ENCODE measurements at places on chromosomes 6 and 20.

- DNase-seq, result no peak
These were observed 49.3 kb downstream of the GFRA4 start for GRCh38 chr20:3613821-3614440.

- no peak for DNase-seq
These were observed 38.3 kb downstream of the METTL24 start for GRCh38 chr6:110319843-110320242.

GRCh38 chr20:56798634-56799033 lies 169.5 kb downstream of the TFAP2C start:
- no peak for DNase-seq

GRCh38 chr6:153074761-153075160 lies 56.3 kb downstream of the RGS17 start:
- DNase-seq, result no peak

DNA sequence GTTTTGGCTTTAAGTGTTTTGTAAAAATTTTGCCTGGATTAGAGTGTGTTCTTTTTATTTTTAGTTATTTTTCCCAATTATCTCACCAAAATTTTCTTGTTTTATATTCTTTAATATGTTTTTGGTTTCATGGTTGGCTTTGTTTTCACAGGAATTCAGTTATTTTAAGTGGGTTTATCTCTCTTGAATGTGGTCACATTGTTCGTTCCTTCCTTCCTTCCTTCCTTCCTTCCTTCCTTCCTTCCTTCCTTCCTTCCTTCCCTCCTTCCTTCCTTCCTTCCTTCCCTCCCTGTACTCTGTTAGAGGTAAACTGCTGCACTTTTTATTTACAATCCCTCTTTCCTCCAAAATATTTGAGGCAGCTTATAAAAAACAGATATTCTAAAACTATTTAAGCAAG lies 672.9 kb upstream of the CITED2 start:
- DNase-seq, result no peak

- no peak for DNase-seq
These were observed 322.1 kb downstream of the TAF4 start for GRCh38 chr20:61743606-61744005.

DNA sequence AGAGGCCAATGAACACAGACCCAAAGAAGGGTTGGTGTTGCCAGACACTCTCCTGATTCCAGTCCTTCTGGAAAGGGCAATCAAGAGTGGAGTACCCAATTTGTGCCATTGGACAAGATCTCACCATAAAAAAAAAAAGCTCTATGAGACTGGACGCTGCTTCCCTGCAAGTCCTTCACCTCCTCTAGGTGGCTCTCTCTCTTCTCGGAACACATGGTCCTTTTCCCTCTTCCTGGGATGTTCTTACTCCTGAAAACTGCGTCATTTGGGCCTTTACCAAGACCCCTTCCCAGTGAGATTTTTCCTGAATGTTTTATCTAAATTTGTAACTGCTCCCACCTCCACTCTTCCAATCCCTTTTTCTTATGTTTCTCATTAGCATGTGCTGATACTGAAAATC lies 280.8 kb downstream of the FOXA2 start:
- DNase-seq, result no peak

DNA sequence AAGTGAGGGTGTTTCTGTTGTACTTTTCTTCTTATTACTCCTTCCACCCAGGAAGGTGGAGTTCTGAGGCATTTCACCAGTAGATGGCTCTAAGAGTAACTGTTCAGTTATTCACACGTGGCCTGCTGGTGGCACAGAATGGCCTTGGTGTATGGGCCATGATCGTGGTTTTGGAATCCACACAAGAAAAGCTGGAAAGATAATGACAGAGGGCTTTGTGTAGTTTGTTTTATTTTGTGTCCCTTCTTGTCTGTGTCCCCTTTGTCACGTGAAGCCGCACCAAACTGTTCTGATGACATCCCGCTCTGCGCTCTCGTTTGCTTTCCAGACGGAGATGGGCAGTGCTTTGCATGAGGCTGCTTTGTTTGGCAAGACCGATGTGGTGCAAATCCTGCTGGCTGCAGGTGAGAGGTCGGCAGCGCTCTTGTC lies 93.4 kb downstream of the ANKS1A start:
- no peak for DNase-seq

DNA sequence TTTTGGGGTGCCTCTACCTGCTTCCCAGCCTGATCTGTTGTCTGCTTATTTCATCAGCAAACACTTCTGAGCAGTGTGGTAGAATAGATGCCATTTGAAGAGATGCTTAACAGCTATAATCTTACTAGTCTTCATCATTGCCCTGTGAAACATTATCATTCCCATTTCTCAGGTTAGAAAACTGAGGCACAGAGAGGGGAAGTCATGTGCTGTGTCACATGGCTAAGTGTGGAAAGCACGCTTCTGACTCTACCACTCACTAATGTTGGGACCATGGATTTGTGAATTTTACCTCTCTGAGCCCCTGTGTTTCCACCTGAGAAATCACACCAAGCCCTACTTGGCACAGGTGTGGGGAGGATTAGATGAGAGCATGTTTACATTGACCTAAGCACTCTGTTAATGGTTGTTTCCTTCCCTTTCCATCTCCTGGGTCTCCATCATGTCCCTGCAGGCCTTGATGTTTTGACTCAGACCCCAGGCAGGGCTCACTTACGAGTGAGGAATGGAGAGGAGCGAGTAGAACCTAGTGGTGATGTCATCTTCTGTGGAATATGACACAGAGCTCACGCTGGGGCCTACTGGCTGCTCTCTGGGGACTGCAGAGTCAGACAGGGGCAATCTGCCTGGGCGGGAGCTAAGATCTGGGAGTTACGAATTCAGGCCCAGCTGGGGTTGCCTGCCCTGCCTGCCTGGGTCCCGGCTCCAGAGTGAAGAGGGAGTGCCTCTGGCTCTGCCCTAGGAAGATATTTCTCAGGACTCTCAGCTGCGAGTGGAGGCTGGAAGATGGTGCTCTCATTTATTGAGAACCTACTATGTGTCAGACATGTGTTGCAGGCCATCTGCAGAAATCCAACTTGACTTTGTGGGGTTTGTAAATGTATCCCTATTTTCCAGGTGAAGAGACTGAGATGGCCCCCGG lies 64.3 kb downstream of the CDH22 start:
- no peak for DNase-seq

DNA sequence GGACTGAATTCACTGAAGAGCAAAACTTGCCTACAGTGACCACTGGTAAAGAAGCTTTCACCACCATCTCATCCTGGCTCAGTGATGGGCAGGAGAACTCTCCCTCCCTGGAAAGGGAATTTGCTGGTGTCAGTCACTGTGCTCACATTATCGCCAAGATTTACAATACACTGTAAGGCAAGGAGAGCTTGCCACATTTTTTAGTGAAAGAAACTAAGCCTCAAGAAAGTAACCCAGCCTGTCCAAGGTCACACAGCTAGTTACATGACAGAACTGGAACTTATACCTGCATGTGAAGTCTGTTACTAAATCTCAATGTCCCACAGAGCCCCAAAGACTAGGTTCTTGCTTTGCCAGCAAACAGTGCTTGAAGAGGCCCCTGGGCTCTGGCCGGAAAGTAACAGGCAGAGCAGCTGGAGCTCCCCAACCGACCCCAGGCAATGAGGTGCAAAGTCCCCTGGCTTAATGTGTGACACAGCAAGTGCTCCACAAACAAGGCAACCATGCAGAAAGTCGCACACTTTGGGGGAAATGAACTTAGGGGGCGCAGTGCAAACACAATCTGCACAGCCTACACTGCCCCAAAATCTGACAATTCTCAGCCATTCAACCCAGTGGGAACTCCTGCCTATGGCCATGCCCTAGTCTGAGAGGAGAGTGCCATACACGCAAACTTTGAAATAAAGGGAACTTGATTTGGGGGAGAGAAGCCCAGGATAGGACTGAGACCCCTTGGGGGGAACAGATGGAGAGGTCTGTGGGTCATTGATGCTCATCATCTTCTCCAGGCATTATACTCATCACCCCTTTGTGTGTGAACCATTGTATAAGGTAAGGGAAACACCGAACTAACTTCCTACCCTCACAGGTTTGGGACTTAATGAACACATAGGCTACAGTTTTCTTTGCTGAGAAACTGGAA lies 1.9 kb downstream of the BCL2L1 start:
- no peak for DNase-seq

GRCh38 chr6:24126586-24127192 lies 674 bp downstream of the NRSN1 start:
- no peak for DNase-seq

GRCh38 chr6:30263734-30264133 lies 50.5 kb upstream of the TRIM26 start:
- no peak for DNase-seq

DNA sequence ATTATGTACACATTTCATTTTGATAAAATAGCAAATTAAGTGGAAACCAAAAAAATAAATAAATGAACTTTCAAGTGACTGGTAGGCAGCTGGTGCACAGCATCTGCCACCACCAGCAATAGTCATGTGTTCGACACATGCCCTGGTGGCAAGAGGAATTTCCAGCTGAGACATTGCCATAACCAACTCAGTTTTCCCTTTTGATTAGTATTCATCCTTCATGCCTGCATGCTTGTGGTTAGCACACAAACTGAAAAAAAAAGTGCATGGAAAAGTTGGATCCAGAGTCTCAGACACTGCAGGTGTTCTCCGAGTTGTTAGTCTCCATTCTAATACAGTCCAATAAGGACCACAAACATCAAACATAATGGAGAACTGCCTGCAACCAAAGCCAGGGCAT lies 156.0 kb upstream of the SOX4 start:
- DNase-seq, result no peak

DNA sequence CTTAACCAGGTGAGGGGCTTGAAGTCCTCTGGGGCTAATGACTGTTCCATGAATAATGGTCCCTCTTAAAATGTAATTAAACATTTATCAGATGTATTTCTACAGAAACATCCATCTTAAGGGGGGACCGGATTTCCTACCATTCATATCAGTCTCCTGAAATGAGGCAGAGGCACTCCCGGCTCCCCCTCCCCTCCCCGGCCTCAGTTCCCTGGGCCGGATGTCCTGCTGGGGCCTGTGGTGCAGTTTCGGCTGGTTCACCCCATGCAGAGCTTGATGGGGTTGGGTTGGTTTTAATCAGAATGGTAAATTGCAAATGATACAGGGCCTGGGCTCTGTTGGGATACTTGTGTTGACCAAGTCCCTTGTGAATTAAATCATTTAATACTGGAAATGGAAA lies 349.4 kb downstream of the PREX1 start:
- DNase-seq, result no peak

GRCh38 chr6:99402448-99402847 lies 8.5 kb upstream of the COQ3 start:
- no peak for DNase-seq

DNA sequence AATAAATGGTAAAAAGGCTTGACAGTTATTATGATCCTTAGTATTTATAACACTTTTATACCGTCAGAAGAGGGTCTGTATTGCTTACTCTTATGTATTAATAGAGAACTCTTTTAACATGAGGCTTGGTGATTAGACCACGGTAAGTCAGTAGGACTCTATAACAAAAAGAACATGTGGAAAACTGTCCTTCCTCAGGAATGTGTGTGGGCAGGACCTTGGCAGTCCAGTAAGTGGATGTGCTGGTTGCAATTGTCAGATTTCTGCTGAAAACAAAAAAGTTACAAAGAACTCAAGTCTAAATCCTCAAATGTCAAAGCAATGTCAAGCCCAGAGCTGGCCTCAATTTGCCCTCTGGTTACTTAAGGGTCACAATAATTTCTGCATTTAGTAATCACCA lies 81.1 kb downstream of the PLCG1 start:
- DNase-seq, result no peak

DNA sequence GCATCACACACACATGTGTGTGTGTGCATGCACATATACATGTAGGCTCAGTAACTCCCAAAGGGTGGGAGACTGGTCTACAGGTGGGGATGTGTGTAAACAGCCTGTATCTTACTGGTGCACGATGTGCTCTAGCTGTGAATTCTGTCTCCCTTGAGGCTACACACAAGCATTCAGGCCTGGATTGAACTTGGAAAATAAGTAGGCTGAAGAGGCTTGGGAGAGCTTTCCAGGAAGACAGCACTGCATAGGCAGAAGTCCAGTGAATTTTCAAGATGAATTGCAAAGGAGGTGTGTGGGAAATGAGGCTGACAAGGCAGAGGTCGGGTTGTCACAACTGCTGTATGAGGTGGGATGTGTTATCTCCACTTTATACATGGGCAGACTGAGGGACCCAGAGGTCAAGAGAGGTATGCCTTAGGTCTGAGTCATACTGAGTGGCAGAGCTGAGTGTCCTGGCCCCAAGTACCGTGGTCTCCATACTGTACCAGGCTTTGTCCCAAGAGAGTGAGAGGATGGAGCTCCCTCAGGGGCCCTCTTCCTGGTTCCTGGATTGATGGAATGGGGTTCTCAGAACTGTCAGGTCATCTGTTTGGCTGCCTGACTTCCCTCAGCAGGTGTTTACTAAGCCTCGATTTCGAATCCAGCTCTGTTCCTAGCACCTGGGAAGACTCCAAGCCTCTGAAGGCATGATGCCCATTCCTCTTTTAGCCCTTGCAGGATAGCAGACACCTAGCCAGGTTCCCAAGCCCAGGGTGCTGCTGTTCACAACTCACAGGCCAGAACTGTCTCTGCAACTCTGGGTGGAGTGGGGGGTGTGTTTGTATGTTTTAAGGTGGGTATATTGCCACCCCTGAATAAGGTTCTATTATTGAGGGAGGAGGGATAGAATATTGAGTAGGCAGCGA lies 14.4 kb downstream of the SNPH start:
- no peak for DNase-seq

DNA sequence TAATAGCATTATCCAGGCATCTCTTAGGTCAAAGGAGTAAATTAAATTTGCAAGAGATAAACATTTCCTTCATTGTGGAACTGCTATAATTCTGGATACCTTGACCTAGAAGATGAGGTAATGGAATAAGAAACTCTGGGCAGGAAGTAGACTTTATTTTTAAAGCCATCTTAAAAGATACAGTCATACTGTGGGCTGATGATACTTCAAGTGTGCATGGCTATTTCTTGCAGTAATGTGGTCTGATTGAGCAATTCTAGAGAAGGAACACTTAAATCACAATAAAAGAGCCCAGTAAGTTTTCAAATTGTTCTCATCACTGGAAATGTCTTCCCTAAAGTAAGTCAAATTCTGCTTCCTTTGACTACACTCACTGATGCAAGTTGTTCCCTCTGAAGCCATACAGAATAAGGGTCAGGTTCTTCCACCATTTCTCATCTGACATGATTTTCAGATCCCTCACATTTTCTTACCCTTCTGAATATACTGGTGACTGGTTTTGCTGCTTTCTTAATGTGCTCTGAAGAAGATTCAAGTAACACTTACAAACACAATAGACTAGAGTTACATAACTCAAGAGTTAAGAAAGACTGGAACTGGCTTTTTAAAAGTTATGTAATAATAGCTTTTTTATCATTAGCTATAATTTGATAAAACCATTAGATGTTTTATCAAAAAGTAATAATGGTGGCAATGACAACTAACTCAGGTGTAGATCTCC lies 62.6 kb upstream of the TMEM244 start:
- no peak for DNase-seq

DNA sequence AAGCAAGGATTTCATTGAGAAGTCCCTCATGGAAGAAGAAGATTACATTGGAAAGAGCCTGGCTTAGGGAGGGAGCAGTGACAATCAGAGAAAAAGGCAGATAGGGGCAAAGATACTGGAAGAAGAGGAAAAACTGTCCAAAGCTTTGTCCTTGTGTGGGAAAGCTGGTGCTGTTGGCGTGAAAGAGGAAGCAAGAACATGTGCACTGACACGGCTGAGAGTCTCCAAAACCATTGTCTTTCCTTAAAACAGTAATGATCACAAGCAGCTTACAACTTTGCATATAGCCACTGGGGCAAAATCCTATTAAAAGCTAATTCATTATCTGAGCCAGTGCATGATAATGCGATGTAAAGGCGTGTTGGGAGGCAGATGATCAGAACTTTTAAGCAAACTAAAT lies 85.1 kb upstream of the ESR1 start:
- DNase-seq, result no peak
